ENCODE measurements at places on chromosomes 6 and 20.
A peak's percentile ranks its signal among the peaks of the same experiment; 100 is the strongest.

DNA sequence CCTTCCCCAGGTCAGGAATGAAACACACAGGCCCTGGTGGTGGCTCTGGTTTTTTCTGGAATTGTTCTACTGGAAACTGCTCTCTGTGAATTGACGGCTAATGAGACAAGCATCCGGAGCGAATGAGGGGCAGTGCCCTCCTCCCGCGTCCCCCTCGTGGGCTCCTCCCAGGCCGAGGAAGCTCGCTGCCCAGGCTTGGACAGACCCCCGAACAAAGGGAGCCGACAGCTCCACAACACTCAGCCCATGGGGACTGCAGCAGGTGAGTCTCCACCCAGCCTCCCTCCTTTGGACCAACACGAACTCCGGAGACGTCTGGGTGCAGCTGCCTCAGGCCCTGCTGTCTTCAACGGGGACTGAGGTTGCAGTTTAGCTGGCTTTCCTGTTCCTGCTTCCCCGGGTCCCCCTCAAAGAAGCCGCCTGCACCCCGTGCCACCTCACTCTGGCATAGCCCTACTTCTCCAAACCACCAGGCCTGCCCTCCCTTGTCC, 31.3 kb upstream of the AFDN start:
- ATAC-seq = no peak

GRCh38 chr6:3869632-3870527, 20.7 kb downstream of the FAM50B start:
- ATAC-seq = no peak

DNA sequence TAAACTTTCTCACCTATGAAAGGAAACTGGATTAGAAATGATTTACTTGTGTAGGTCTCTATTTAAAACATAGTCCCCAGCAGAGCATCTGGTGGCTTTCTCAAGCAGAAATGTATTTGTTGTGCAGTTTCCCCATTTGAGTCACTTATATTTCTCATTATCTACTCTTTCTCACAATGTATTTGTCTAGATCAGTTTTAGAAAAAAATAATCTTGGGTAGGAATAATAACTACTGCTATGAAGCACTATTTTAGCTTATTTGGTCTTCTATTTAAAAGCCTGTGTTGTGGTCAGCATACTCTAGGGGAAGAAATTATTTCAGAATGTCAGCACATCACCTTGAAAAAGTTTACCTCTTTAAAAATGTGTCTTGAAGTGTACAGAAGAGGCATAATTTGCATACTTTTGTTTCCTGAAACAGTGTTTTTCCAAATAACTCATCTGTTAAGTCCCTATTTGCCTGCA, 60.9 kb upstream of the PRL start:
- no peak for ATAC-seq

GRCh38 chr20:36093804-36094145, 60.8 kb upstream of the EPB41L1 start:
- peak; percentile 12 for ATAC-seq

DNA sequence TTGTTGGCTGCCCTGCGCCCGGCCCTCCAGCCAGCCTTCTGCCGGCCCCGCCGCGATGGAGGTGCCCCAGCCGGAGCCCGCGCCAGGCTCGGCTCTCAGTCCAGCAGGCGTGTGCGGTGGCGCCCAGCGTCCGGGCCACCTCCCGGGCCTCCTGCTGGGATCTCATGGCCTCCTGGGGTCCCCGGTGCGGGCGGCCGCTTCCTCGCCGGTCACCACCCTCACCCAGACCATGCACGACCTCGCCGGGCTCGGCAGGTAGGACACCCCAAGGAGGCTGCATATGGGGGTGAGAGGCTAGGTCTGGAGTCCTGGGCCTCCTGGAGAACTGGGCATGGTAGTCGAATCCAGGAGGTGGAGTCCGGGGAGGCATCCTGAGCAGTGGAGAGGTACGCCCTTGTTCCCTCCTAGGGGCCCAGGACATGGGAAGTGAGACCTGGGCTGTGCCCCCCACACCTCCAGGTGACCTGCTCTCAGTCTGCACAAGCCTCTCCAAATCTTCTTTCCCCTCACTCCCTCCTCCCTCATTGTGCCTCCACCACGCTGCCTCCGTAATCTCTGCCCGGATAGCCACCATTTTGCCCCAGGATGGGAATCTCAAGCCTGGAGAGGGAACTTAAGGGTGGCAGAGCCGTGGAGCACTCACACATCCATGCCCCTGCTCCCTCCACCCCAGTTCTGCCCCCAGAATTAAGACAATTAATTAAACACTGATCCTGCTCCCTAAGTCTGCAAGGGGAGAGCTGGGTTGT, 541 bp downstream of the CDC25B start:
- no peak for ATAC-seq

GRCh38 chr6:40937491-40937890, 101.5 kb downstream of the UNC5CL start:
- ATAC-seq = no peak

DNA sequence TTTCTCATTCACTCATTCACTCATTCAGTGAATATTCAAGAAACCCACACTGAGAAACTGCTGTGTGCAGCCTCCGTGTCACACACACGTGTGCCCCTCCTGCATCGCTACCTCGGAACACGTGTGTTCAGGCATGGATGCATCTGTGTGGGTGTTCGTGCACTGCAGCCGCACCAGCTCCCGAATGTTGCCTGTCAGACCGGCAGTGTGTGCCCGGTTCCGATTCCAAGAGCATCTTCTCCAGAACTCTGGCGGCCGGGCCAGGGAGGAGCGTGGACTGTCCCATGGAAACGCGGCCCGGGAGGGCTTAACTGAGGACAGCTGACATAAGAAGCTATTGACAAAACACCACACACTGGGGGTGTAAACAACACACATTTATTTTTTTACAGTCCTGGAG, 216.0 kb downstream of the DLL1 start:
- no peak for ATAC-seq

DNA sequence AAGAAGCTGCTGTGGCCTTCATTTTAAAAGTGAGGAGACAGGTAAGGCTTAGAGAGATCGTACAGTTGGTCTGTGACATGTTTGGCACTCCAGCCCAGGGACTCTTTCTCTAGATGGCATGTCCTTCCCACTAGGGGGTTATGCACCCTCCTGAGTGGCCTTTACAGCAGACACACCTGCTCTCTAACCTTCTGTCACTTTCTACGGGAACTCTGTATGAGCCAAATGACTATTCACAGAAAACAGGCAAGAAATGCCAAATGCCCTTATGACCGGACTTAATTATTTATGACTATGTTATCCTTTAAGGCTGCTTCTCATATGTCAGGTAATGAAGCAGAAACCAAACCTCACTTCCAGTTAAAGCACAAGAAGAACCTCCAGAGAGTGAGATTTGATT, 91.2 kb downstream of the MAP3K5 start:
- ATAC-seq = no peak

DNA sequence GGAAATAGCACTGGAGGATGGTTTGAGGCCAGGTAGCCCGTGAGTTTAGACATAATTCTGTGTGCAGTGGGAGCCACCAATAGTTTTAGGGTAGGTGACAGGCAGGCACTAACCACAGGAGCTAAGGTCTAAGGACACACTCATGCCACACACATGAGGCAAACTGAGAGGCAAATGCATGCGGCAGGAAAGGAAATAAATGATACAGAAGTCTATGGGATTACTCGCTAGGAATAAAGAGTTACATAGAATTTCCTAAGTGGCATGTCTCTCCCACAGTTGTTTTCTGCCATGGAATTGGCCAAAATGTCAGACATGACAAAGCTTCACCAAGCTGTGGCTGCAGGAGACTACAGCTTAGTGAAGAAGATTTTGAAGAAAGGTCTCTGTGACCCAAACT, 4.9 kb downstream of the ANKRD66 start:
- ATAC-seq = no peak

DNA sequence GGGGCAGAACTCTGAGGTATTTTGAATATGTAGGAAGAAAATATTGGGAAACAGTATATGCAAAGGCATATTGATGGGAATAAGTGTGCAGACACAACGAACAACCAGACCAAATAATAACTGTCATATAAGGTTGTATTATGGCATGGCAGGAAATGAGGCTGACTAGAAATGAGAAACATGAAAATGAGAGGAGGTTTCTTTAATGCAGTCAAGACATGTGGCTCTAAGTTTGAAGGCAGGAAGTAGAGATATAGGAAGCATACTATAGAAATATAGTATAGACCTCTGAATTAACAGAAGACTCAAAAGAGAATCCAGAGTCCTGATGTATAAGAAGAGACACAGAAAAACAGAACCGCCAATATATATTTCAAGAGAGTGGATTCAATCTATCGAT, 459.7 kb upstream of the PTCHD4 start:
- no peak for ATAC-seq

- ATAC-seq = peak; percentile 66
Measured at GRCh38 chr6:98014442-98015201, 731.6 kb upstream of the MMS22L start.

DNA sequence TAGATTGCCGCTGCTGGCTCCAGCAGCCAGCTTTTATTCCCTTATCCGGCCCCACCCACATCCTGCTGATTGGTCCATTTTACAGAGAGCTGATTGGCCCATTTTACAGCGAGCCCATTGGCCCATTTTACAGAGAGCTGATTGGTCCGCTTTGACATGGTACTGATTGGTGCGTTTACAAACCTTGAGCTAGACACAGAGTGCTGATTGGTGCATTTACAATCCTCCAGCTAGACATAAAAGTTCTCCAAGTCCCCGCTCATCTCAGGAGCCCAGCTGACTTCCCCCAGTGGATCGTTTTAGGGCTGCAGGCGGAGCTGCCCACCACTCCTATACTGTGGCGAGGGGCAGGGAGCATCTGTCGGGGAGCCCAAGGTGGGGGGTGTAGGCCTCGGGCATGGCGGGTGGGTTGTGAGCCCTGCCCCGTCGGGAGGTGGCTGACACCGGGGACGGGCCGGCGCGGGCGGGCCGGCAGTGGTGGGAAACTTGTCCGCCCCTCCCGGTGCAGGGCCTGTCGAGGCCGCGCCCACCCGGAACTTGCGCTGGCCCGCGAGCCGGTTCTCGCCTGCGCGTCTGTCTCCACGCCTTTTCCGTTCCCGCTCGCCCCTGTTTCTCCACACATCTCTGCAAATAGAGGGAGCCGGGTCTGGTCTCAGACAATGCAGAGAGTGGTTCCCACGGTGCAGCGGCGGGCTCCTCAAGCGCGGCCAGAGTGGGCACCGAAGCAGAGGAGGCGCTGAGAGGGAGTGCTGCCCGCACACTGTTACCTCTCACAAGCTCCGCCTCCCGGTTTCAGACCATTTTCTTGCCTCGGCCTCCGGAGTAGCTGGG, 86.1 kb upstream of the STMND1 start:
- ATAC-seq = no peak

GRCh38 chr6:87522686-87523085, 49.9 kb downstream of the SLC35A1 start:
- ATAC-seq = no peak

DNA sequence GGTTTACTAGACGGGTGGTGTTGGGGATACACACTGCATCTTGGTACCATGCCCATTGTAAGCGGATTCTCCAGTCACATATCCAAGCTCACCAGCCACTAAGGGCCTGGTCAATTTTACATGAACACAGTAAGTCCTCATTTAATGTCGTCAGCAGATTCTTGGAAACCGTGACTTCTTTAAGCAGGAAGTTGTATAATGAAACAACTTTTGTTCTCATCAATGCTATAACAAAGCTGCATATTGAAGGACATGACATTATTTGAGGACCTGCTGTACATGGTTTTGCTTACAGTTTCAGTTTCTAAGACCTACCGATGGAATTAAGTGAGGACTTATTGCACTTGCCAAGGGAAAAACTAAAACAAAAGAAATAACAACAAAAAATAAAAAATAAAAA, 295.6 kb downstream of the SYNE1 start:
- no peak for ATAC-seq

GRCh38 chr6:169782966-169783365, 31.5 kb downstream of the ERMARD start:
- no peak for ATAC-seq

DNA sequence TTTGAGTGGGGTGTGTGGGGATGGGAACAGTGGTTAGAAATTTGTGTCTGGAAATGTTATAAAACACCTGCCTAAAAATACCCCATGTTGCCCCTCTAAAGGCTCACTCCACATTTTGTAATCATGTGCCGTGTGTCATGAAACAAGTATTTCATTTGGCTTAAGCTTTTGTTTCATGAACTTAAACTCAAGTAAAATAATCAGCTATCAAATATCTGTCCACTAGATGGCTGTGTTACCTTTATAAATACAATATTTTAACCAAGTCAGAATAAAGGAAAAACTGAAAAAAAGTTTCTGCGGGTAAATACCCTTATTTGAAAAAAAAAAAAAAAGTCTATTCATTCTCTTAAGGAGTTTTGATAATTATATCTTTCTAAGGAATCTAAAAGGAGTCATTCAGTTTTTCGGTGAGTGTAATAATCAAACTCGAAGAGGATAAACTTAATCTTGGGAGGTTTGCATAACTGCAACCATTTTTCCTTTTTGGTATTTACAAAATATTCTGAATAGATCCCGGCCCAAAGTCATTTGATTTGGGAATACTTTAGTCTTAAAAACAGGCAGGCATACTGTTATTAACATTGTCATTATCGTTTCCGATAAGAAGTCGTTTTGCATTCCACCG, 29.9 kb upstream of the MTRF1L start:
- ATAC-seq = no peak

GRCh38 chr6:5471044-5471443, 209.7 kb downstream of the FARS2 start:
- ATAC-seq = peak; percentile 69

- no peak for ATAC-seq
Measured at GRCh38 chr20:19381947-19382346, 169.5 kb downstream of the SLC24A3 start.

DNA sequence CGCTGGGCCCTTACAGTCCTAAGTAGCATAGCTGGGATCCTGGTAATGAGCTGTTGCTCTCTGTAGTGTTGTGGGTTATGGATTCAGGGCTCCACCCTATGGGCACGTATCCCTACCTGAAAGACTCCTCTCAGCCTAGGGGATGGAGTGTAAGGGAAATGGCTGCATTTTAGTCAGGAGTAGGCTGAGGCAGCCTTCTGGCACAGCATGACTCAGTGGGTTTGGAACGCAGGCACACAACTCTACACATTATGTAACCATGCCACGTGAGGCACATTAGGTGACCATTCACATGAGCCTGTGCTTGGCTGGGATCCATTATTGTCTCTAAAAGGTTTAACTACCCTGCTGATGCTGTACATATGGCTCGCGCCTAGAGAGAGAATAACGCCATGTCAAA, 27.8 kb downstream of the HDDC2 start:
- no peak for ATAC-seq

GRCh38 chr6:106804346-106805335, 169.9 kb downstream of the CD24 start:
- ATAC-seq = peak; percentile 68

DNA sequence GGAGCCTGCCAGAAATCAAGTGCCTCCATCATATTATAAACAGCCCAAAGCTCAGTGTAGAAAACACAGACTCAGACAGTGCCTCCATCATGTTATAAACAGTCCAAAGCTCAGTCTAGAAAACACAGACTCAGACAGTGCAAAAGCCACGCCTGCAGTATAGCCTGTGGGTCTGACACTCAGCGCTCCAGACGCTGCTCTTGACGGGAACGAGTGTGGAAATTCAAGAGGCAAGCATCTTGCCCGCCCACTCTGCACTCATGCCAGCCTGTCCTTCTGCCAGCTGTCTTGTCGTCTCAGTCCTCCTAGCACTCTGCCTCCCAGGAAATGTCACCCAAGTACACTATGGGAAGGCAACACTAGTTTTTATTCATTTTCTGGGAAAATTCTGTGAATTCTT, 274.2 kb upstream of the CDH4 start:
- ATAC-seq = no peak

GRCh38 chr6:34389034-34389433, 3.4 kb downstream of the NUDT3 start:
- ATAC-seq = no peak

GRCh38 chr20:32984196-32984595, 20.0 kb downstream of the SUN5 start:
- no peak for ATAC-seq
